HT1080 (cell line): ENCODE measurements at places on chromosomes 3 and 15. TPM values are rescaled to one million over a fixed set of nuclear protein-coding genes. Genes with fewer than 3 reads are reported as not detected.

Gene CSPG4
- total RNA-seq: 15.4 and 16.9 TPM in 2 replicates

Gene GHSR
- total RNA-seq: not detected in 2 replicates

Gene RPL39L
- not detected in 2 replicates for total RNA-seq

Gene SUSD5
- 12.0 and 18.2 TPM in 2 replicates for total RNA-seq

Gene CHRNA3
- not detected in 2 replicates for total RNA-seq

Gene PLSCR5
- not detected in 2 replicates for total RNA-seq

Gene GREM1
- not detected in 2 replicates for total RNA-seq

Gene GNAT1
- not detected in 2 replicates for total RNA-seq

Gene C2CD4B
- total RNA-seq: not detected in 2 replicates

Gene PIGZ
- total RNA-seq: 0.67 and 0.98 TPM in 2 replicates

Gene ARGFX
- not detected in 2 replicates for total RNA-seq

Gene LRRC3B
- 0.29 and 0.47 TPM in 2 replicates for total RNA-seq

Gene CYP8B1
- not detected in 2 replicates for total RNA-seq

Gene GMNC
- not detected in 2 replicates for total RNA-seq

Gene LNP1
- total RNA-seq: 5.2 and 6.7 TPM in 2 replicates
